MM.1S (cell line): ENCODE measurements at places on chromosomes 4 and X.

GRCh38 chrX:110407910-110408545 is 49.4 kb downstream of the RTL9 start:
- peak; percentile 56 for DNase-seq

GRCh38 chr4:38062088-38062775 is 102.0 kb downstream of the PTTG2 start:
- DNase-seq: peak; percentile 70

DNA sequence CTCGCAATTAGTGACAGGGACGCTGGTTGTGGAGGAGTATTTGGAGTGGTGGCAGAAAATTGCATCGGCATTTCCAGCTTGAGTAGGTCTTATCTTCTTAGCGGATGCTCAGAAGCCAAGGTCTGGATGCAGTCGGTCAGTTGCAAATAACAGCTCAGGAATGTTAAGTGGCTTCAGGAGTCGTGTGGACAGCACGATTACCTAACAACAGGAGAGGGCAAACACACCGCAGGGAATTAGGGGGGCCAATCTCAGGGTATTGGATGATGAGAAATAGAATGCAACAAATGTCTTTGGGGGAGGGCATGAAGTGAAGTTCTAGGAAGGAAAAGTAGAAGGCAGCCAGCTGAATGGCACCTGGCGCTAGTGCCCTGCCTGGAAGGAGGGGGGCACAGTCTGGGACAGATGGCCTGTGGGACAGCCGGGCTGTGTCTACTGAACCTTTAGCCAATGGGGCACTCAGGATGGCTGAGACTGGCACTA is 11.8 kb downstream of the RASL11B start:
- DNase-seq: no peak

DNA sequence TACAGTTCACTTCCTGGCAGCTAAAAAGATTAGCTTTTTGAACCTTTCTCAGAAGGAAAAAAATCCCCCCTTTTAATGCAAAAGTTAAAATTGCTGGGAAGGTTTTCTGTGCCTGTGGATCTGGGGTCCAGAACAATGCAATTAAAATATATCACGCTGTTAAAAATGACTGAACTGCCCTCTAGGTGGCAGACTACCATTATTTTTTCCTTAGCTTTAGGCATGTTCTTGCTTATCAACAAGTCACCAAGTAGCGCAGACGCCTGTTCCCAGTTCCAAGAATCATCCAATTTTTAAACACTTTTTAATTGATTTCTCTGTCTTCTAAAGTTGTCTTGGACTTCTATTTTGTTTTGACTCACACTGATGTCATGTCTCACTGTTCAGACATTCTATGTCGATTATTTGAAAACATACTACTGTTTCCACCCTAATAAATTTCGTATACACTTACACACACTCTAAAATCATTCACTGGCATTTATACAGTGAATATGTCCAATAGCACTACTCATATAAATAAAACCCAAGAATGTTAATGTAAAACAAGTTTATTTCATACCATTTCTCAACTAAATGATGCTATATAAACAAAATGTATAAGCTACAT is 661.6 kb downstream of the RAPGEF2 start:
- peak; percentile 45 for DNase-seq

DNA sequence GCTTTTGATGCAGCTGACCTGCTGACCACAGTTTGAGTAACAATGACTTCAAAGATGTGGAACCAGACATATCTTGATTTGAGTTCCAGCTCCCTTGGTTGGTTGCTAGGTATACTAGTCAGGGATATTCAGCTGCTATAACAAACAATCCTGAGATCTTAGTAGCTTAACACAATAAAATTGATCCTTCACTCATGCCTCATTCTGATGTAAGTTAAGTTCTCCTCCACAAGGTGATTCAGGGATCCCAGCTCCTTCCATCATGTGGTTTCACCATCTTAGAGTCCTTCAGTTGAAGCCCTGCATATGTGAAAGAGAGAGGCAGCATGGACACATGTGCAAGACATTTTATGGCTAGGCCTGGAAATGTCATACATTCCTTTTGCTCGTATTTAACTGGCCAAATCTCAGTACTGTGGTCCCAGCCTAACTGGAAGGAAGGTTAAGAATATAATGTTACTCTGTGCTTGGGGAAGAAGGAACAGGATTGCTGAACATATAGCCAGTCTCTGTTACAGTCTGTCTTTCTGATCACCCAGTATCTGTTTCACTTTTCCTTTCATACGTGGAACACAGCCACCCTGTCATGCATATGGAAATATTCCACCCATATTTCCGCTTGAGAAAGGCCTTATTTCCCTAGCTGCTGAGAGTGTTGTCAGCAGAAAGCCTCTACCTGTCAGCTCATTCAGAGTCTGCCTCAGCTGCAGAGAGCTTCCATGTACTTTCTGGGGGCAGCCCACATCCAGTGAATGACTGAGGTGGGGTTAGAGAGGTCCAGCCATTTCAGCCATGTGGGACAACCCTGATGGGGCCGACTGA is 7.1 kb downstream of the SMIM9 start:
- peak; percentile 79 for DNase-seq

DNA sequence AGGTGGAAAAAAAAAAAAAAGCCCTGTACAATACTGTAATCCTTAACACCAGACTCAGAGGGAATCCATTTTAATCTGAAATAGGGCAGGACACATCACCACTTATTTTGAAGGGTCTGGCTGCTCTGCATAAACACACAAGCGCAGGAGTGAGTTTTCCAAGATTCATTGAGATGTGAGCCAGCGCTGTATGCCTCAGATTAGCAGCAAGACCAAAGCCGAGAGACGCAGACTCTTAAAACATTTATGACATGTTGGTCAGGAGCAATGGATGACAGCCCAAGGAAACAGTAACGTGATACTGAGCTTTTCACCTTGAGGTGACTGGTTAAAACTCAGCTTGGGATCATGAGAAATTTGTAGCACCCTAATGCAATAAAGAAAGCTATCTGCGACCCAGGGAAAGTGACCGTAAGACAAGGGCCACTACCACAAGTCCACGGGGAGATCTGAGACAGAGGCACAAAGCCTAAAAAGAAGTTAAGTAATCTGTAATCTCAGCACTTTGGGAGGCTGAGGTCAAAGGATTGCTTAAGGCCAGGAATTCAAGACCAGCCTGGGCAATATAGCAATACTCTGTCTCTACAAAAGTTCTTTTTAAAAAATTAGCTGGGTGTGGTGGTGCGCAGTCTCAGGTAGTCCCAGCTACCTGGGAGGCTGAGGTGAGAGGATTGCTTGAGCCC is 210.6 kb downstream of the COL25A1 start:
- DNase-seq: no peak

DNA sequence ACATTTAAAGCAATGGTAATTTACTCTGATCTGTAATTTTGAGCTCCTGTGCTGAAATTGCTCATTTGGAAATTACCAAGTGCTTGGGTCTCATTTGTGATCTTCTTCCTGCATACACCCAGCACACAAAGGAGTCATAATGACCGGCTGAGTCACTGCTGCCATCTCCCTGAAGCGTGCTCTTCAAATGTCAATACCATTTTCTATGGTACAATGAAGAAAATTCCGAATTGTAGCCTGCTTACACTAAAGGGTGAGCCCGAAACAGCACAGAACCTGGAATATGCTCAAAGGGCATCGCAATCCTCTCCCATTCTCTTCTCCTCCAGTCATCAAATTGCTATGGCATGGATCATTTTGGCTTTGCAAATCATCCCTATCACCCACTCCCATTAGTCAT is 140.5 kb downstream of the GRIA3 start:
- DNase-seq: no peak

- no peak for DNase-seq
These were observed 15.8 kb downstream of the DHRSX start for GRCh38 chrX:2484721-2485648.
